HuH-7.5 (cell line): ENCODE measurements at places on chromosomes 4 and X.

DNA sequence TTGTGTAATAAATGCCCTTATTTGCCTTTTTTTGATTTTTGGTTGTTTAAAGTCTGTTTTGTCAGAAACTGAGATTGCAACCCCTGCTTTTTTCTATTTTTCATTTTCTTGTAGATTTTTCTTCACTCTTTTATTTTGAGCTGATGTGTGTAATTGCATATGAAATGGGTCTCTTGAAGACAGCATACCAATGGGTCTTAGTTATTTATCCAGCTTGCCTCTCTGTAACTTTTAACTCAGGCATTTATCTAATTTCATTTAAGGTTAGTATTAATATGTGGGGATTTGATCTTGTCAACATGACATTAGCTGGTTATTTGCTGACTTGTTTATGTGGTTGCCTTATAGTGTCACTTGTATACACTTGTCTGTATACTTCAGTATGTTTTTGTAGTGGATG lies 378.0 kb downstream of the CPXCR1 start:
- no peak for DNase-seq

DNA sequence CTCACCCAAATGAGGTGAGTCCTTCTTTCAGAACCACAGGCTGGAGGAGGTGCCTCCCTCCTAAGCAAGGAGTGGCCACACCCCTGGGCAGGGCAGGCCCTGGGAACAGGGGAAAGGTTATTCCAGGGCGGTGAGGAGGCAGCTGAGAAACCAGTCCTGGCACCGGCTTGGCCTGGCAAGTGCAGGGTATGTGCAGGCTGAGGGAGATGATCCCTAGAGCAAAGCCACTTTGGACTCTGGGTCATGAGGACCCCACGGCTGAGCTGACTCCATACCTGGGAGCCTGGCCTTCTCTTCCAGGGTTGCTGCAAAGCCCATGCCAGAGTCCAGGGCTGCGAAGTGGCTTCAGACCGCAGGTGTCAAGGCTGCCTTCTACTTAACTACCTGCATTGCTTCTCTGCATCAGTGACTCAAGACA lies 49.5 kb upstream of the HELT start:
- DNase-seq: no peak

DNA sequence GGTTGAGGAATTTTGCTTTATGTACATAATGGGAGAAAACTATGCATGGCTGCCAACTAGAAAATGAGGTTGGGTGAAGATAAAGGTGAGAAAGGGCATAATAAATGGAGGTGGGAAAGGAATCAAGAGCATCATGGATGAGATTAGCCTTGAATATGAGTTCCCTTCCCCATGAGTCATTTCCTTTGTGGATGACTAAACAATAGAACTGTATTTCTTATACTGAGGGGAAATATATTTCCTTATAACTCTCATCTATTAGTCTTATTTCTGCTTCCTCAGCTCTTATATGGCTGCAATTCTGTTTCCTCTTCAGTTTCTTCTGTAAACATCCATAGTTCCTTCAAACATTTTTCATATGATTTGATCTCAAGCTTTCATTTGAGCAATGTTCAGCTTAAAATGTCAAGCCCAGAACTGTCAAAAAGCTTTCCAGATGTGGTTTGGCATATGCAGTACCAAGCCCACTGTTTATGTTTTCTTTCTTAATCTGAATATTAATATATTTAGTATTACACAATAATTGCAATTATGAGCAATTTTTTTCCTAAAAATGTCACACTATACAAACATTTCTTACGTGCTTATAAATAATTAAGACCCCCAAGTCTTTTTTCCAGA lies 100.7 kb upstream of the GRPR start:
- no peak for DNase-seq

DNA sequence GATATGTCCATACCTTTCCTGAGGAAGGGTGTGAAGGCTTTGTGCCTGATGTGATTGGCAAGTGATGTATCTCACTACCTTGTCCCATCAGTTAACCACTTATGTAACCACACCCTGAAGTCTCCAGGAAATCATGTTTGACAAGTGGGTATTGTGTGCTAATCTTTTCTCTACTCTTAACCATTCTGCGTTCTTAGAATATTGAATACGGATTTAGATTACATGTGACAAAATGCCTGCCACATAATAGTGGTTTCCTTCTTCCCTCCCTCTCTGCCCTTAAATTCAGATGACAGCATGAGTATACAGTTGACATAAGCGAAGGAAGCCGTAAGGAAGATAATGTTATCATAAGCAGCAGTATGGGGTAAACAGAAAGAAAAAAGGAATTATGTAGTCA lies 108.4 kb downstream of the KLHL8 start:
- no peak for DNase-seq

- DNase-seq: no peak
Observed at GRCh38 chr4:140090215-140090731, 63.7 kb downstream of the MAML3 start.

GRCh38 chr4:128345650-128346049 lies 58.0 kb upstream of the PGRMC2 start:
- no peak for DNase-seq

GRCh38 chr4:85151371-85151770 lies 184.9 kb upstream of the WDFY3 start:
- no peak for DNase-seq

DNA sequence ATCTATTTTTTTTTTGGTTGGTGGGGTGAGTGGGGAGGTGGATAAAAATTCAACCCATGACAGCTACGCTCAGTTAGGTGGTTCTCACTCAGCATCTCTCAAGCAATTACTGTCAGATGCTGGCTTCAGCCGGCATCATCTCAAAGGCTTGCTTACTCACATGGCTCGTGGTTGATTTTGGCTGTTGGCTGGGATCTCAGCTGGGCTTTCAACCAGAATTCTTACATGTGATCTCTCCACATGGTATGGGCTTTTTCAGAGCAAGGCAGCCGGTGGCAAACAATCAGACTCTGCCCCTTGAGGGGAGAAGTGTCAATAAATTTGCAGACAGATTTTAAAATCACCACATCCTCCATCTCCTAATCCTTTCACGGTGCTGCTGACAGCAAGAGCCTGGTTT lies 47.2 kb downstream of the SLC34A2 start:
- no peak for DNase-seq

DNA sequence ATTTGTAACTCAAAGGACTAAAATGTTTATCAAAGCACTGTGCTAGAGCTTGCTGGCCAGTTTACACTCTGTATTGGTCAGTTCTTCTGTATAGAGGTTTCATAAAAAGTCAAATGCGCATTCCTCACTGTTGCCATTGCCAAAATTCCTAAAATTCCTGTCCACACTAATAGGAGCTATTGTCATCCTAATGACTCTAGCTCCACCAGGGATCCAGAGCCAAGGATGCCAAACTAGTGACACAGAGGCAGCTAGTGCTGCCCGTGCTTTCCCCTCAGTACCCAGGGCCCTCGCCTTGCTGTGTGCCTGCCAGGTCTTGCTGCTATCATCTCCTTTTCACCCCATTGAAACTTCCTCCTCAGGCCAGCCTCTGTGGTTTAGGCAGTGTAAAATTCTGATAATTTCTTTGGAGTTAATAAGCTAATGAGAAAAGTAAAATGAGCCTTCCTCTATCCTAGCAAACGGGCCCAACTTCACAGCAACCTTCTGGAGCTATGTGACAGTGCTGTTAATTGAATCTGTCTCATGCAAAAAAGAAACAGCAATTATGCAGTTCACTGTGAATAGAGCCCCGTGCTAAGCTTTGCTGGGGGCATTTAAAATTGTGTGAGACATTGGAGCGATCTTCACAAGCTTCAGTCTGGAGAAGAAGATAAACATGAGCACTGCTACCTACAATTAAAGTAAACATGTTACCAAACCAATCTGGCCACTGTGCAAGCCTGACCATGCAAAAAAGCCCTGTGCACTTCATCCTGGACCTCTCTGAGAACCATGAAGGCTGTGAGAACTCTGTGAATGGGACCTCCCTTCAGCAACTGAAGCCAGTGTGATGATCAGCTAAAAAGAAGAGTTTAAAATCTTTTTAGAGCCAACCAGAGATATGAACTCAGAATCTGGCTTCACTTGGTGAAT lies 43.1 kb upstream of the FGF2 start:
- peak; percentile 2 for DNase-seq

GRCh38 chrX:70039758-70040157 lies 10.0 kb downstream of the AWAT2 start:
- DNase-seq: no peak

DNA sequence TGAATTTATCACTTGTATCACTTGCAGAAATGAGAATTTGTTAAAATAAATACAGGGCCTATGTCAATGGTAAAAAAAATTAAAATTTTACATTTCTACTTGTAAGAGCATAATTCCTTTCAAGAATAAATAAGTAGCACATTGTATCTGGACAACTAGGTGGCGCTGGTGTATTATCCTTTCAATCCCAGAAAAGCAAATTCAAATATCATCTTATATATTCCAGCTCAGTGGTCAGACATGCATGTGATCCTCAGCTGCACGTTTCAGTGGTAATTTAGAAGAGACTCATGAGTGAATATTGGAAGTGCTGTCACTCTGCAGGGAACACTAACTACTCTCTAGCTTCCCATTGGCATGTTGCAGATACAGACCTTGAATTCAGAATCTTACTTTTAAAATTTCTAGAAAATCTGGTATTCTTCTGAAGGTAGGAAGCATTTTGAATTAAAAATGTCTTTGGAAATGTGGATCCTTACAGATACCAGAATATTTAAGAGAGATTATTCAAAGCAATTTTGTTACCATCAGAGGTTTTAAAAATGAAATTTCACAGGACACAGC lies 1414.7 kb upstream of the TENM3 start:
- DNase-seq: no peak

DNA sequence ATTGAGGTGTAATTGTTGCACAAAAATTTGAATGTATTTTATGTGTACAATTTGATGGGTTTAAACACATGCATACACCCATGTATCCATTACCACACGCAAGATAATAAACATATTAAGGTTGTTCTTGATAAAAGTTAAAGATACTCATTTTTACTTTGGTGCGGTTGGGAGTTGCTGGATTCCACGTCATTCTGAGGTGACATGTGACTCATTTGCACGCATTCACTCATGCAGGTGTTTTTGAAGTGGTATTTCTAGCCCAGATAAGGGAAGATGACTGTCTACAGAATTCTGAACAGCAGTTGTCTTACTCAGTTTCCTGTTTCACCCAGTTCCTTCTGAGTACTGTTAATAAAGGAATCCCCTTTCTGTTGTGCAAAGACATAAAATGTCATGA lies 142.0 kb downstream of the RTL3 start:
- no peak for DNase-seq

GRCh38 chr4:8730681-8731080 lies 138.1 kb downstream of the CPZ start:
- DNase-seq: no peak

DNA sequence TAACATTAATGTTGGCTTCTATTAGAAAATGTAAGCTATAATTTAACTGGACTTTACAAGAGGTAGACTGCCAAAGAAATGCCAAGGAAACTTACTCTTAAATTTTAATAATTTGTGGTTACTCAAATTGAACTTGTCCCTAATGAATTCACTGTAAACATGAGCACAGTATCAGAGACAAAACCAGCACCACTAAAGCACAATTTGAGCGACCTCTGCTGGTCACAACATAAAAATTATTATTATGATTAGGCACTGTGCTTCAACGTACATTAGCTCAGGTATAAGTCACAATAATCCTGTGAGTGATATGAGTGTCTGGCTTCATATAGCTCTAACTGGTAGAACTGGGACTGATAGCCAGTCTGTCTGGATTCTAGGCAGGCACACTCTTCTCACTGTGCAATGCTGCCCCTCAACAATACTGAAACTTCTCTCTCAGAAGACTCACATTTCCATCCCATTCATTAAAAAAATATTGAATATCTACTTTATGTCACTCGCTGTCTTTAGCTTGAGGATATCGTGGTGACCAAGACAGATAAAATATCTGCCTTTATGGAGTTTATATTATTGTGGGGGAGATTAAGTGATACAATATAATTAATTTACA lies 8.0 kb downstream of the NUDT6 start:
- DNase-seq: no peak

DNA sequence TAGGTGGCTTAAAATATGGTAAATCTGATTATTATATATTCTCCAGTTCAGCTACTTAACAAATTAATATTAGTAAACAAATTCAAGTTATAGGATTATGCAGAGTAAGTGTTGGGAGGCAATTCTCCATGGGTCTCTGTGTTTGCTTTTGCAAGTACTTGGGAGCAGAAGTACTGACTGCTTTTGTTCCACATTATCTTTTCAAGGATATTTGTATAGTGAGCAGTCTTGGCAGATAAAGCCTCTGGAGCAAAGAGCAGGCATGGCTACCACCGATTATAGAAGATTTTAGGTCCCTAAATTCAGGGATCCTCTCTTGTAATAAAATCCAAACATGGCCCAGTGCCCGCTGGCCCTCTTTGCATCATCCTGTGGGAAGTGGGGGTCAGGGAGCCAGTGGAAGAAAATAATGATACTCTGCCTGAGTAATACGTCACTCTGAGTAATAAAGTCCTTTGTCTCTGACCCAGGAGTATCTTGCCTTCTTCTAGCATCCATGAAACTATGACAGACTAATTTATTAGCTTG lies 23.2 kb downstream of the NDNF start:
- no peak for DNase-seq

GRCh38 chr4:140427919-140428471 lies 547 bp upstream of the CLGN start:
- DNase-seq: peak; percentile 19

- no peak for DNase-seq
Observed at GRCh38 chrX:36867143-36867542, 141.0 kb upstream of the FAM47C start.

GRCh38 chr4:98642991-98643426 lies 15.4 kb downstream of the TSPAN5 start:
- DNase-seq: peak; percentile 21

DNA sequence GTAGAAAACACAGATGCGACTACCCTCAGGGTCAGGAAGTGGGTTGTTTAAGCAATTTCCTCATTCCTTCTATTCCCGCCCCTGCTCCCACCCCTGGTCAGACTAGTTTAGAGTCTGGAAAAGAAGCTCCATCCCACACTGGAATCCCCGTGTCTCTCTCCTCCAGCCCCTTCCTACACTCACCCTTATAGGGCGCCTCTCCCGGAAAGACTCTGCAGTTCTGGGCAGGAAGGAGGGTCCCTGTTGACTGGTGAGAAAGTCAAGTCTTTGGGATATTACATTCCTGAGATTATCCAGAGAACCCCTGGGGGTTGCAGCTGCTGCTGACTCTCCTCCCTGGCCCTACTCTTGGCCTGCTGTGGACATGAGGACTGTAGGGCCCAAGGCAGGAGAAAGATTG lies 11.9 kb downstream of the STARD8 start:
- DNase-seq: no peak

DNA sequence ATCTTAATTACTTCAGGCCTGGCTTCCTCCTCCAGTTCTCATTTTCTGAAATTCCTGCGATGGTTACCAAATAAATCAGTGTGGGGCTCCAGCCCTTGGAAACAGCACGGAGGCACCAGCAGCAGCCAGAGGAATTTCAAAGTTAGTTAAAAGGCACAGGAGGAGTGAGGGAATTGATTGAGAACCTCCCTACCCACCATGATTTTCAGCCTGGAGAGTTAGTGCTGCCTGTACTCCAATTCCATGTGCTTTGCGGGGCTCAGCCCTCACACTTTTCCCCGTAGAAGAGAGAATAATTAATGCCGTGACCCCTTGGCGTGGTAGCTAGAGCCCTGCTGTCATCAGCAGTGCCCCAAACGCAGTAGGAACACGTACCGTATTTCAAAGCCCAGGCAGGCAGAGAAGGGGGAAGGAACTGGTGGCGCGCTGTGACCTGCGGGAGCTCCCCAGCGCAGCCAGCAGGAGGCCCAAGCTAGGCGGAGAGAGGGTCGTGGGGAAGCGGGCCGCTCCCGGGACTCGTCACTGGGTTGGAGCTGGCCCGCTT lies 84.0 kb upstream of the IGFBP7 start:
- DNase-seq: no peak

GRCh38 chr4:129966175-129966574 lies 870.2 kb downstream of the C4orf33 start:
- DNase-seq: no peak
